ENCODE measurements at places on chromosomes 13 and 19. TPM values are rescaled to one million over a fixed set of nuclear protein-coding genes. Genes with fewer than 3 reads are reported as not detected.

Gene ATP4A
- total RNA-seq, result 0.02 TPM

Gene PGLYRP2
- not detected for total RNA-seq

Gene OVOL3
- total RNA-seq, result not detected

Gene PODNL1
- total RNA-seq, result 1.2 TPM

Gene GJA3
- total RNA-seq, result 1.3 TPM

Gene VSIG10L
- 8.5 TPM for total RNA-seq

Gene ZNF285
- 2.1 TPM for total RNA-seq

Gene RAB4B
- total RNA-seq, result 18.0 TPM

Gene TMPRSS9
- not detected for total RNA-seq

Gene RFX2
- total RNA-seq, result 8.1 TPM

Gene PNMA8A
- total RNA-seq, result 9.1 TPM

Gene NDUFB7
- 190 TPM for total RNA-seq

Gene ERICH6B
- not detected for total RNA-seq

Gene SH2D3A
- total RNA-seq, result 19.4 TPM

Gene BTBD2
- 50.3 TPM for total RNA-seq

Gene ACER1
- not detected for total RNA-seq

Gene KLHL1
- total RNA-seq, result not detected

Gene KLK6
- total RNA-seq, result 0.18 TPM

Gene GTF2F1
- total RNA-seq, result 63.5 TPM

Gene KLF16
- 32.0 TPM for total RNA-seq

Gene SPRY2
- 17.2 TPM for total RNA-seq

Gene LILRB3
- 0.30 TPM for total RNA-seq

Data from A549 treated with dexamethasone at 1 μM for 4 hours (cell line).